ENCODE measurements at places on chromosomes 3 and 15. TPM values are rescaled to one million over a fixed set of nuclear protein-coding genes. Genes with fewer than 3 reads are reported as not detected.

The CERS3 gene
- 4.3 TPM for total RNA-seq

DNA sequence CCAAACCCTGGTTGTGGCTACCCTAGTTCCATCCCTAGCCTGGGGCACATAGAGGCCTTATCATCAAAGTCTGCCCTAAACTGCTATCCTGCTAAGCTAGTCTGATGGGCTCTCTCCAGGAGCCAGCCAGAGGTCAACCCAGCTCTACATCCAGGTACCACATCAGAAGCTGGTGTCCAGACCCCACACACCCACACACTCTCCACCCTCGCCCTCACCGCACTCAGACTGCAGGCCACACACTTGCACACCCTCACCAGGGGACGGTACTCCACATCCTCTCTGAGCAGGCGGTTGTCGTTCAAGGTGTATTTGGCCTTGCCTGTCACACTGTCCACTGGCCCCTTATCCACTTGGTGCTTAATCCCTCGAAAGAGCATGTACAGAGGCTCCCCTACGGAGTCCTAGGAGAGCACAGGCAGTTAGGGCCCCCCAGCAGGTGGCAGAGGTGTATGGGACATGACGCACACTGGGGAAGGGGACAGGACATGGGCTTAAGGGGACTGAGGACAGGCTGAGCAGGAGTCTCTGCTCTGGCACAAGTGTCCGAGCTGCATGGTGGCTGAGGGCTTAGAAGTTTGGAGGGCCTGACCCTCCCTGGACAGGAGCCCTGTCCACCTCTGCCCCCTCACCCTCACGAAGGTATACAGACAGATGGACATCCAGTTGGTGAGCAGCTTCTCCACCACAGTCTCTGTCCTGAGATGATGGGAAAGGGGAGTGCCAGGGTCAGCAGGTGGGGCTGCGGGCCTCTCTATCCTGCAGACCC lies 18.1 kb downstream of the PLXNB1 start:
- no peaks in the 10 kb centered on the region for H3K27me3 ChIP-seq
- no peaks in the 10 kb centered on the region for H3K36me3 ChIP-seq
- no peak for DNase-seq
- H3K27ac ChIP-seq: no peak overlapping the region

DNA sequence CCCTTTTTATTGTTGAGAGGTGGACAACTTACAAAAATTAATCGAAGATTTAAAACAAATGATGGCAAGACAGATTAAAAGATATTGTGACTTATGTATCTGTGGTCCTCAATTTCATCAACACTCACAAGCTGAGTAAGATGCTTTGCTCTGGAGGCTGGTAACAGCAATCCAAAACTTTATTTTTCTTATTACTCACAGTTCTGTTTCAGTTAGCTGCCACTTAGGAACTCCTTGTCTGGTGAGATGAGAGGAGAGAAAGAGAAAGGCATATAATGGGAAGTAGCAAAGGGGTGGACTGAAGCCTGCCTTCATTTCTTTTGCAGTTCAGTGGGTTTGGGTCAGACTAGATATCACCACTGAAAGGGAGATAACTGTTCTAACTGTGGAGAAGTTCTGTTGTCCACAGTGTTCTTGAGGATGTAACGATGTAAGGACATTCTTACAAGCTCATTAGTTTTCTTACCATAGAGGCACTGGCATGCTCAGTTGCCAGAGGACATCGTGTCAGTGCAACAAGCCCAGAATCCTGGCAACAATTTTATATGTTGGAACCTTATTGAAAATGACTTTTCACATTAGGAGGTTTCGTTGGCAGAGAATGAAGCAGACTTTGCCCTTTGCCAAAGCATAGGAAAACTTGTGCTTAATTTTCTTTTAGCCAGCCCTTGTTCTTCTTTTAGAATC lies 93.6 kb downstream of the PLCL2 start:
- DNase-seq: no peak
- no peak overlapping the region for H3K4me3 ChIP-seq
- no peaks in the 10 kb centered on the region for H3K27me3 ChIP-seq
- peaks cover 3% of the 10 kb centered on the region for H3K36me3 ChIP-seq
- no peak overlapping the region for H3K27ac ChIP-seq

The A4GNT gene
- not detected for total RNA-seq

The CPLX3 gene
- total RNA-seq: not detected

The RPL29 gene
- total RNA-seq: 1,556 TPM

The DZIP1L gene
- not detected for total RNA-seq

- H3K27me3 ChIP-seq: no peaks in the 10 kb centered on the region
- no peak for DNase-seq
- no peak overlapping the region for H3K27ac ChIP-seq
- H3K4me1 ChIP-seq: no peaks in the 10 kb centered on the region
- H3K4me3 ChIP-seq: no peak overlapping the region
Measured at GRCh38 chr3:54967731-54968161, 39.9 kb upstream of the LRTM1 start.

The GABRA5 gene
- total RNA-seq: not detected

The CFAP92 gene
- total RNA-seq: 0.24 TPM

The LRRC58 gene
- 20.8 TPM for total RNA-seq

DNA sequence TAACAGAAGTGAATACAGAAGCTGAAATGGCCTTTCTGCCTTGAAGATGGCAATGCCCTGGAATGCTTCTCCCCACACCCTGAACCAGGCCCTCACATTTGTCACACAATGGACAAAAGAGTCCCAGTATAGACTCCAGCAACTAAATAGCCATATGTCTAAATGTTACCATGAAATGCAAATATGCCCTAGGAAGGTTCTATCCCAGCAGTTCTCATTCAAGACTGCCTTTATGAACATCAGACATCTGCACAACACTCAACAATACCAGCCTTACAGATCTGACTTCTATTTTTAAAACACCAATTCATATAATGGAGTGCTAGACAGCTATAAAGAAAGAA lies 7.9 kb downstream of the ITGB5 start:
- H3K27me3 ChIP-seq: no peaks in the 10 kb centered on the region
- H3K4me1 ChIP-seq: no peaks in the 10 kb centered on the region
- DNase-seq: no peak

DNA sequence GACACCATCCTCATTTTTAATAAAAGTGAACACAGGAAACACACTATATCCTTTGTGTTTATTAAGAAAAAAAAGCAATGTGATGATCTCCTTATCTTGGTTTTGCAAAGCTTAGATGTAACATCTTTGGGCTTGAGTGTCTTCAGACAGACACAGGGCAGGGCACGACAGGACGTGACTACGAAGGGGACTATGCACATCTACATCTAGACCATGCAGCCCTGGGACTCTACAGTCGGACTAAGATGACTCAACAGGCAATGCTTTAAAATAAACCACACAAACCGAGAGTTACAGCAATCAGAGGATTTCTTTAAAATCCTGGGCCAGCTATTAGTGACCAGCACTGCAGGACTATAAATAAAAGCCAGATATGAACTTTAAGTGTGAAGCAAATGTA lies 22.8 kb upstream of the TM2D3 start:
- H3K4me1 ChIP-seq: peaks cover 2% of the 10 kb centered on the region
- DNase-seq: no peak
- H3K4me3 ChIP-seq: no peak overlapping the region

The ARNT2 gene
- not detected for total RNA-seq

The PARP9 gene
- total RNA-seq: 17.6 TPM

The FBXW12 gene
- not detected for total RNA-seq

- no peak overlapping the region for H3K4me3 ChIP-seq
- no peak overlapping the region for H3K27ac ChIP-seq
- peaks cover 5% of the 10 kb centered on the region for H3K4me1 ChIP-seq
- DNase-seq: no peak
- no peaks in the 10 kb centered on the region for H3K27me3 ChIP-seq
- H3K36me3 ChIP-seq: no peaks in the 10 kb centered on the region
Measured at GRCh38 chr3:8328967-8329366, 172.7 kb upstream of the LMCD1 start.

GRCh38 chr3:110419096-110419495 lies 652.5 kb upstream of the NECTIN3 start:
- H3K27ac ChIP-seq: no peak overlapping the region
- DNase-seq: no peak
- no peak overlapping the region for H3K4me3 ChIP-seq
- H3K4me1 ChIP-seq: no peaks in the 10 kb centered on the region
- H3K36me3 ChIP-seq: no peaks in the 10 kb centered on the region

Measured in naive thymus-derived CD4-positive, alpha-beta T cell (primary cell).